Osteoblast (primary cell): ENCODE measurements at places on chromosomes 11 and 22.
A peak's percentile ranks its signal among the peaks of the same experiment; 100 is the strongest.

- DNase-seq = no peak
Observed at GRCh38 chr11:45794169-45794568, 10.8 kb upstream of the SLC35C1 start.

DNA sequence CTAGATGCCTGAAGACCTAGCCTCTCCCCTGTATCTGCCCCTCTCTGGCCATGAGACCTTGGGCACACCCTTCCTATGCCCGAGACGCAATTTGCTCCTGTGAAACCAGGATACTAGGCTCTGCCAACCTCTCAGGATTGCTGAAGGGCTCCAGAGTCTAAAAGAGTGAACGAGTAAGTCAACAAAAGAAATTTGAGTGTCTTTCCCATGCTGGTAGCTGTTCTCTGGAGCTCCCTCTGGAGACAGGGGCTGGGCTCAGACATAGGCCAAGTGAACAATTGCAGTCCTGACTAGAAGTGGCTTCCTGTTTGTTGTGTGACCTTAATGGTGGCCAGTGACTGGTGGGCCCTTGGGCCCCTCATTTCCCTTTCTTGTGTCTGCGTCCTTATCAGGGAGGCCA is 189.0 kb upstream of the NARS2 start:
- DNase-seq = no peak

GRCh38 chr22:34236527-34236926 is 316.3 kb upstream of the LARGE1 start:
- DNase-seq = no peak

GRCh38 chr11:10858439-10859325 is 829 bp upstream of the ZBED5 start:
- DNase-seq = peak; percentile 86

- no peak for DNase-seq
Observed at GRCh38 chr11:124277804-124278203, 21.6 kb downstream of the OR8G5 start.

- no peak for DNase-seq
Observed at GRCh38 chr11:115365907-115366306, 138.3 kb downstream of the CADM1 start.

- DNase-seq = no peak
Observed at GRCh38 chr22:40028098-40028425, 33.3 kb downstream of the FAM83F start.

DNA sequence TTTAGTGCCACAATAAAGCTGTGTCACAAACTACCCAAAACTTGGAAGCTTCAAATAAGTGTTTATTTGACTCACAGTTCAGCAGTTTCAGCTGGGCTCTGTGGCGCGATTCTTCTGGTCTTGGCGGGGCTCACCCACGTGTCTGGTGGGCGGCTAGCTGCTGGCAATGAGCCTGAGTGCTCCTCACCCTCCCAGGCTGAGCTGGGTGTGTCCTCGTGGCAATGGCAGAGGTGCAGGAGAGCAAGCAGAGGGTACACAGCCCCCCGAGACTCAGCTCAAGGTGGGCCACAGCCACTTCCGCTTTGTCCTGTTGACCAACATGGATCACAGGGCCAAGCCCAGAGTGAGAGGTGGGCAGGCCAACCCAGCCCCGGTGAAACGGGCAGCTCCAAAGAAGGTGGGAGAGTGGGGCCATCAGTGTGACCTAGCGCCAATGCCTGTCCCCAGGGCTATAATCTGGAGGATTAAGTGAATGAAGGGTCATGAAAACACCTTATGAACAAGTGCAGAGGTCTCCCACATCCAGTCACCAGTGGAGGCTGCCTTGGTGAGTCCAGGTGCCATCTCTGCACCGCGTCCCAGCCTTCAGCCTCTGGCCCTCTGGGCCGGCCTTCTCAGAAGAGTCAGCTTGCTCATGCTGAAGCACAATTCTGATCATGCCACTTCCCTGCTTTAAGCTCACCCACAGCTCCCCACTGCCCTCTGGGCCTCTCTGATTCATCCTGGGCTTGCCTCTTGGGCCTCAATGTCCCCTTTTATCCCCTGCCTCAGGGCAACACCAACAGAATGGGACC is 74.6 kb upstream of the RTL6 start:
- DNase-seq = peak; percentile 76

DNA sequence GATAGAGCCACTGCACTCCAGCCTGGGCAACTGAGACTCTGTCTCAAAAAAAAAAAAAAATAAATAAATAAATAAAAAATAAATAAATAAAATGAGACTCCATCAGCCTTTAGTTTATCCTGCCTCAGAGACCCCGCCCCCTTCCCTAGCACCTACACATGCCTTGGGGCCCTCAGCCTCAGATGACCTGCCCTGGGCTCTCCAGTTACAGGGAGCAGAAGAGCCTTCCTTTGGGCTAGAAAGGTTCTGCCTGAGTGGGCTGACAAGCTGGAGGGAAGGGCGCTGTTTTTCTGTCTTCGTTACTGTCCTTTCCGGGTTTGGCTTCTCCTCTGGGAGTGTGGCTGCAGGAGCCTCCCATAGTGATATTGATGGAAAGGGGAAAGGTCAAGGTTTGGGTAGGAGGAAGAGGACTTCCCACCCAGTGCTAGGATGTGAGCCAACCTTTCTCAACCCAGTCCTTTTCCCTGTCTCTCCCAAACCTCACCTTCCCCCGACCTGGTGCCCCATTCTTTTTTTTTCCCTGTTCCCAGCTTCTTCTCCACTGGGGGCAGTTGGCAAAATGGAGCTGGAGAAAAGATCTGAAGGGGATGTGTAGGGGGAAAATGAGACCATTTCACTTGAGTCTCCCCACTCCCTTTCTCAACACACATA is 1.5 kb upstream of the SF3B2 start:
- peak; percentile 79 for DNase-seq
